ENCODE measurements at places on chromosomes 4 and X.

DNA sequence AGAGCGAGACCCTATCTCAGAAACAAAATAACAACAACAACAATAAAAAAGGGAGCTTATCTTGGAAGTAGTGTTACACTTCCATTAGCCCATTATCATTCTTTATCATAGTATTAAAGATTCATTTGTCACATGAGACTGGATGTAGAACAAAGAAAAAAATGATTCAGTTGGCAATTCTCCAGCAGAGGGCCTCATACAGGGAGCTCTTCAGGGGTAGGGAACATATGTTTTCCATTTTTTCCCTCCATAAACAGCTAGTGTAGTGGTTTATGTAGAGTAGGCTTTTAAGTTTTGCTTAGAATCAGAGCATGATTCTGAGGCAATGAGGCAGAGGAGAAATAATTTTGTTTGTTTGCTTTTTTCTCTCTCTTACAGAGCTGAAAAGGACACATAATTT, 5.8 kb downstream of the CPE start:
- DNase-seq = no peak

GRCh38 chr4:108311313-108311712, 142.6 kb upstream of the LEF1 start:
- DNase-seq = no peak

- DNase-seq = no peak
Observed at GRCh38 chr4:138595731-138596460, 353.7 kb upstream of the SLC7A11 start.

- no peak for DNase-seq
Observed at GRCh38 chrX:139506333-139506732, 24.2 kb upstream of the F9 start.

DNA sequence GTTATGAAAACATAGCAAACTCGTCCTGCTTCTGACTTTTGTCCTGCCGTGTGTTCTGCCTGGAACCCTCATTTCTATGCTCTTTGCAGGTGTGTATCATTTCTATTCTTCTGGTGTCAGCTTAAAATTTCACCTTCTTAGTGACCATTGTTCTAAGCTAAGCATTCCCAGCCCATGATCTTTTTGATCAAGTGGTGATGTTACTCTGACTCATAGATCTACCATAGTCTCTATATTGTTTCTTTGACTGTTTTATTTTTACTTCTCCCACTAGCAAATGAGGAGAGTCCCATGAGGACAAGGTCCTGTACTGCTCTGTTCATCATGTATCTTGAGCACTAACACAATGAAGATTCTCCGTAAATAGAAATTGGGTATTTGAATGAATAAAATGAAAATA, 14.1 kb upstream of the CXCL6 start:
- no peak for DNase-seq

GRCh38 chr4:96703265-96703664, 863.4 kb downstream of the PDHA2 start:
- no peak for DNase-seq

DNA sequence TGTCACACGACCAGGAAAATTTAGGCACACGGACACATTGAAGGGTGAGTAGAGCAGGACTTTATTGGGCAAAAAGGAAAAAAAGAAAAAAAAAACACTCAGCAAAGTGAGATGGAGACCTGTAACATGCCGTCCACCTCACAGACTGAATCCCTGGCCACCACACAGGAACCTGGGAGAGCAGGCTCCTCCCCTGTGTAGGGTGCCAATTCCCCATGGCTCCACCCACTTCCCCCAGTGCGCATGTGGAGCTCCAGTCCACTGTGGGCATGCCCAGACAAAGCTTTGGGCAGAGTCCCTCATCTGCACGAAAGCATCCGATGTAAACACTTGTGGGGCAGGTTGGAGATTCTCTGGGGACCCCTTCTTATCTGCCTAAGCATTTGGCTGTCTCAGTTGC, 23.6 kb upstream of the CBR4 start:
- DNase-seq = no peak

DNA sequence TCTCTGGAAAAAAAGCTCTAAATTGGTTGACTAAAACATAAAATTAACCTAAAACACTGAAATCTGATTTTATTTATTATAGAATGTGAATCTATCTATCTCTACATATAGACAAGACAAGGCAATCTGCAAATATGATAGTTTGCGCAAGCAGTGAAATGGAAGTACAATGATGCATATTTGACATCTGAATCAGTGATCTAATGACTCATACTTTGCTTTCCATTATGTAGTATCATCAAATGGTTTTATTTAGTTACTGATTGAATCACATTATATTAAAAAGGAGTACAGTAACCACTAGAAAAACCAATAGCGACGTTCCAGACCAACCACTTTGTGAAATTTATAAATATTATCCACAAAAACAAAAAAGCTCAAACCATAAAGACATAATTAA, 1969.3 kb downstream of the PCDH7 start:
- DNase-seq = no peak

- no peak for DNase-seq
Observed at GRCh38 chrX:113421432-113421831, 580.8 kb upstream of the AMOT start.

- DNase-seq = no peak
Observed at GRCh38 chr4:111037591-111038360, 414.9 kb upstream of the PITX2 start.

DNA sequence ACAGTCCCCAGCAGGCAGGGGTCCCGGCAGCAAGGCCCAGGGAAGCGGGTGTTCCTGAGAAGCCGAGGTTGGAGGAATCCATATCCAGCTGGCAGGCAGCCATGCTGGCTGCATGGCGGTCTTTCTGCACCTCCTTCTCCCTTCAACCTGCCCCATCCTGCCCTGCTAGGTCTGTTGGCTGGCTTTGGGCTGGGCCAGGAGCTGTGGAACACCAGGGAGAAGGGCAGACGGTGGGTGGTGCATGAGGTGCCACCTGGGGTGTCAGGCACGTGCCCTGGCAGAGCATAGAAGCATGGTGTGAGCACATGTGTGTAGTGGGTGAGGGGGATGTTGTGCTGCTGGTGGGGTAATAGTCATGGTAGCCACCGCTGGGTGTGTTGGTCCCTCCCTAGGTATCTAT, 150.1 kb downstream of the PJA1 start:
- DNase-seq = no peak

DNA sequence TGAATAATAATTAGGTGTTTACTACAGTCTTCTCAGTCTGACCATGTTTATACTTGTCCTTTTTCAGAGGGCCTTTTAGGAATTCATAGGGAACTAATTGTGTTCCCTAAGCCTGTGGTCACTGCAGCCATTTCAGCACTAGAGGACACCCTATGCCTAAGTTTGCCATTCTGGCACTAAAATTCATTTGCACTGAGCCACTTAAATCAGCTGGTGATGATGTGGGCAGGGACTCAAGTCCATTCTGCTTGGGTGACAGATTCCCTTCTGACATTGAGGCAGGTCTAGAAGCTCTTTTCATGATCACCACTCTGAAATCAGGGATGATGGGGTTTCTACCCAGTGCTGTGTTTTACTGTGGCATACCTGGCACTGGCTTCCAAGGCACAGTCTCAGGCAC, 1178.9 kb upstream of the DIAPH2 start:
- no peak for DNase-seq

DNA sequence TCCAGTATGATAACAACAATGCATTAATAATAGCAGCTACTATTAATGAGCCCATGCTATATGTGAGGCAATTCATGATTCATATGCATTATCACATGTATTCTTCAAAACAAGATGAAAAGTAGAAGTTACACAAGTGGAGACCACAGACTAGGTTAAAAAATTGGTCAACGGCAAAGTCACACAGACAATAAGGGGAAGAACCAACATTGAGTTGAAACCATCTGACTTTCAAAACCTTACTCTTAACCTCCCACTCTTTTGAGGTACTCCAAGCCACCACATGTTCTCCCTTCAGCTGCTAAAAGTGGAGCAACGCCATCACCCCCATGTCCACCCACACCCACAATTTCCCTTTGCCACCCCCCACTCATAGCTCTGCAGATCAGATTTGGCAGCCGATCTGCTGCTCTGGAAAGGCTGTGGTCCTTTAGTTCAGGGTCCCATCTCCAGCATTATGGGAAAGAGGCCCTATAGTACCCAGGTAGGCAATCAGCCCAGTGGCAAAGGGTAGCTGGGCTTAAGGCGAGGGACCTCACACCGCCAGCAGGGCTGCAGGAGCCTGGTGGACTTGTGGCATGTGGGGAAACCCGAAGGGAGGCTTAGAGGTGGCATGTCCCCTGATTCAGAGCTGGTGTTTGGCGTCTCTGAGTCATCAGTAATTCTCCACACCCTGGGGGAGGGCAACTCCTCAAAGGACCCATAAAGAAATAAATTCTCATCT, 33.5 kb upstream of the CYBB start:
- no peak for DNase-seq

DNA sequence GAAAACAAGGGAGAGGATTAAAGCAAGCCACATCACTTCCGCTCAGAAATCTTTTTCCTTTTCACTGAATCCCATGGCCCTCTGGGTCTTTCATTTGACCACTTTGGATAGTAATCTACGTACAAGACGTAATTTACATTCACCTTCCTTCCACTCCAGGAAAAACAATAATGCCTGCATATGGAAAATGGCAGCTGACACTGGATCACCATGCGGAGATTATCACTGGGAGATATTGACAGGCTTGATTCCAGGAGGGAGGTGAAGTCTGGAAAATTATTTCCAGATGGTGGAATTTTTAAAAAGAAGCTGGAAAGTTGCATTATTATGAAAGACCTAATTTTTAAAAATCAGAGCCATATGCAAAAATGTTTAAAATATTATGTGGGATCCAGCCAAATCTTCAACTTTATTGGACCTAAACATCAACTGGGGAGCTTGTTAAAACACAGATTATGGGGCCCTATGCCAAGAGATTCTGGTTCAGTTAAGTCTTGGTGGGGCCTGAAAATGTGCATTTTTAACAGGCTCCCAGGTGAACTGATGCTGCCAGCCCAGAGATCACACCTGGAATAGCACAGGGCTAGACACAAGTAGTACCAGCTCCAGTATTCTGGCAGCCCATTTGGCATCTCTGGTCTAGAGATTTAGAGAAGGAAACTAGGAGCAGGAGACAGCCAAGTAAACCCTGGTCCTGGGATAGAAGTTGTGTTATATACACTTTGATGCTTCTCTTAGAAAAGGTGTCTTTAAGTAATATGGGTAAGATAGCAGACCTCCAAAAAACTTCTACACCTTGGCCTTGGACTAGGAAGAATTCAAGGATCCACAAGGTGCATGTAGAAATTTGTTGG, 290.3 kb upstream of the LDB2 start:
- DNase-seq = no peak

Data from stimulated activated CD4-positive, alpha-beta T cell treated with anti-CD3 and anti-CD28 coated beads, Interleukin-1b, Interleukin-23, amount 100 ng/mL, for 1 hour (primary cell).